ENCODE measurements at places on chromosomes 5 and 9. TPM values are rescaled to one million over a fixed set of nuclear protein-coding genes. Genes with fewer than 3 reads are reported as not detected.
A peak's percentile ranks its signal among the peaks of the same experiment; 100 is the strongest.

GRCh38 chr5:6765612-6766525 lies 52.6 kb downstream of the TENT4A start:
- peak; percentile 24 for DNase-seq

- DNase-seq, result peak; percentile 10
Observed at GRCh38 chr9:87471746-87472145, 25.9 kb upstream of the DAPK1 start.

DNA sequence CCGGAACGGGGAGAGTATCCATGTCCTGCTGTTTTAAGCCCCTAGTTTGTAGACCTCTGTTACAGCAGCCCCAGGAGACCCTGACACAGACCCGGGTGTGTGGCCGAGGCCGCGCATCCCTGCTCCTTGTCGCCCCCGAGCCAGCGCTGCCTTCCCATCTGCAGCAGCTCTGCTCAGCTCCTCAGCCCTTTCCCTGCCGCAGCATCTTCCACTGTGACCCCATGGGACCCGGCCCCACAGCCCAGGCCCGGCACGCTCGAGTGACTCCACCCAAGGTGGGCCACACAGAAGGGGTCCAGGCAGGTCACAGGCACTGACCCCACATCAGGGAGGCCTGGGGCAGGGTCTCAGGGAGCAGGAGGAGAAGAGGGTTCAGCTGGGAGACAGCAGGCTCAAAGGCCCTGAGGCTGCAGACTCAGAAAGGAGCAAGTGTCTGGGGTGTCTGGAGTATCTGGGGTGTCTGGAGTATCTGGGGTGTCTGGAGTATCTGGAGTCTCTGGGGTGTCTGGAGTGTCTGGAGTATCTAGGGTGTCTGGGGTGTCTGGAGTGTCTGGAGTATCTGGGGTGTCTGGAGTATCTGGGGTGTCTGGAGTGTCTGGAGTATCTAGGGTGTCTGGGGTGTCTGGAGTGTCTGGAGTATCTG lies 31.2 kb downstream of the LHX3 start:
- DNase-seq, result no peak

The F2RL2 gene
- polyA plus RNA-seq, result 0.49 TPM

DNA sequence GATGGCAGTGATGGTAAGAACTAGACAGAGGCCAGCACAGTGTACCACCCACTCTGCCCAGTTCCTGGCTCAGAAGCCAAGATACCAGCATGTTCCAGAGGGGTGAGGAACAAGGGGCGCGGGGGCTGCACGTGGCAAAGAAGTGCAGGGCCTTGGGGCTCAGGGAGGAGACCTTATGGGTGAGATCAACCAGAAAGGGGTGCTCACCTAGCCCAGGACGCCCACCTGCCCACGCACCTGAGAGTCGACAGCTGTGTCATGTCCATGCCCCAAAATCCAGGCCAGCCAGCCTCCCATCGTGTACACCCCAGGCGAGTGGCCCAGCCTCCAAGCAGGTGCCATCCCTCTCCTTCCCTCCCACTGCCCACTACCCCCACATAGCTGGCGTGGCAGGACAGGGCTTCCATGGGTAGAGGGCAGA lies 34.9 kb downstream of the BICD2 start:
- DNase-seq, result no peak

DNA sequence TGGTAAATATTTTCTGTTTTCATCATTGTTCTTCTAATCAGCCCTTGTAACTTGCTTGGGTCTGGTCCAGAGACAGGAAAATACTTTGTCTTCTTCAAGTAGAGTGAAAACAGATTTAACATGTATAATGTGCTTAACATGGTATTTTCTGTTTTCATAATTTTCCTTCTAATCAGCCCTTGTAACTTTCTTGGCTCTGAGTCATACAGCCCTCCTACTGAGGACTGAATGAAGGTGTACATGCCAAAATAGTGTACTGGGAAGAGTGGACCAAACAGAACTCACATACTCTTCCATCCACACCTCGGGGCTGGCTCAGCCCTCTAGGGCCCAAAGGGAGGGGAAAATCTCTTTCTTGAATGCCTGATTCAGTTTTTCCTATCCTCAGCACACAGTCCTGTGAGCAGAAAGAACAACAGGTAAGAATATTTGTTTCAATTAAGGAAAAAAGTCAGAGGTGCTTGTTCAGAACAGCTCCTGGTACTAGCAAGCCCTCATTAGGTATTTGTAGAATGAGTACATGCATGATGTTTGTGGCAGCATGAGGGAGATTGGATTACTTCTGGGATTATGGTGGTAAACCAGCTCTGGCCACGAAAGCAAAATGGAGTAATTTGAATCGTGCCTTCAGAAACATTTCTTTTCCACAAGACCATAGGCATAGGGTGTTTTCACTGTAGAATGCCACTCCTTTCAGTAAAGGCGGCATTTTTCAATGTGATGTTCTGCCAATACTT lies 24.2 kb upstream of the MACIR start:
- no peak for DNase-seq

GRCh38 chr5:54644226-54644625 lies 126.7 kb downstream of the SNX18 start:
- DNase-seq, result no peak

DNA sequence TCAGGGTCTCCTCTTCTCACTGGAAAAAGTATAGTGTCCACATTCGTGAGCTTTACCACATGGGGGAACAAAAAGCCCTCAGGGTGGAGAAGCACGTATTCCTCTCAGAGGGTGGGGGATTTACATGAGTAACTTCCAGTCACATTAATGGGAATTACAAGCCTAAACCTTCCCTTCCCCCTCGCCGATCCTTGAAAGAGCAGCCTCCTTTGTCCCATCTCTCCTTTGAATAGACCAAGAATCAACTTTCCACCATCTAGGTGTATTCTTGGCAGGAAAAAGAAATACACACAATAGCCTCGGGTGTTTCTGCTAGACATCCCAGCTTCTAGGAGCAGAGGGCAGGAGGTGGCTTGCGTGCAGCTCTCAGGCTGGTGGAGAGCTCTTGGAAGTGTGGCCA lies 144.4 kb downstream of the ZNF462 start:
- DNase-seq, result no peak

The CCNO gene
- polyA plus RNA-seq, result not detected

DNA sequence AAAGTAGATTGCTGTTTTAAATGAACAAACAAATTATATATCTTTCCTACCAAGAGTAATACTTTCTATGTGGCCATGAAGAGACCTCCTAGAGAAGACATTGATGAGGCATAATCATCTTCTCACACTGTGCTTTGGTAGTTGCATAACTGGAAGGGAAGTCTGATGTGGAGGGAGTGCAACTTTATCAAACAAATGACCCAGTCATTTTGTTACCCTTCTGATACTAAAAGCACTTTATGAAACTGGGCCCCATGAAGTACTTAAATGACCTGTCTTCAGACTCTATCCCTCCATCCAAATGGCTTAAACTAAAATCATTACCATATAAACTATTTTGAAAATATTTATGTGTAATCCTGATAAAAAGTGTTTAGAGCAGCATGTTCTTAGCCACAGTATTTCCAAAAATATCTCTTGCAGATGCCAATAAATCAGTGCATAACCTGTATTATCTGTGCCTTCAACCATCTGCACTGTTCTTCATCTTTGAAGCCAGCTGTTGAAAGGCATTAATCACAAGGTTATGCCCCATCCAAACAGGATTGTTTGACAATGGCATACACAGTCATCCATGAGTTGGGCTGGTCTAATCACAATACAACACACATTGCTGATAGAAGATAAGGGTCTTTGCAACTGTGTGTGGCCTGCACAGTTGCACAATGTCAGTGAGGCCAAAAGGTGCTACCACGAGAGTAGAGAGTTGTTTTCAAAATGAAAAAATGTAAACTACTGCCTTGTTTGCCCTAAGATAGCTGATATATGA lies 31.9 kb upstream of the MIER3 start:
- no peak for DNase-seq

The ADGRD2 gene
- not detected for polyA plus RNA-seq

The PIP5K1B gene
- 8.1 TPM for polyA plus RNA-seq

All from left renal pelvis (tissue), 4 donors.